ENCODE measurements at places on chromosomes 12 and 14.

DNA sequence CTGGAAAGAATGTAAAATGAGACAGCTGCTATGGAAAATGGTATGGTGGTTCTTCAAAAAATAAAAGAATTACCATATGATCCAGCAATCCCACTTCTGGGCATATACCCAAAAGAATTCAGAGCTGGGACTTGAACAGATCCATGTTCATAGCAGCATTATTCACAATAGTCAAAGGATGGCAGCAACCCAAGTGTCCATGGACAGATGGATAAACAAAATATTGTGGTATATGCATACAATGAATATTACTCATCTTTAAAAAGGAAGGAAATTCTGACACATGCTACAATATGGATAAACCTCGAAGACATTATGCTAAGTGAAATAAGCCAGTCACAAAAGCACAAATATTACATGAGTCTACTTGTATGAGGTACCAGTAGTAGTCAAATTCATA lies 9.1 kb downstream of the RAB2B start:
- no peak for DNase-seq

DNA sequence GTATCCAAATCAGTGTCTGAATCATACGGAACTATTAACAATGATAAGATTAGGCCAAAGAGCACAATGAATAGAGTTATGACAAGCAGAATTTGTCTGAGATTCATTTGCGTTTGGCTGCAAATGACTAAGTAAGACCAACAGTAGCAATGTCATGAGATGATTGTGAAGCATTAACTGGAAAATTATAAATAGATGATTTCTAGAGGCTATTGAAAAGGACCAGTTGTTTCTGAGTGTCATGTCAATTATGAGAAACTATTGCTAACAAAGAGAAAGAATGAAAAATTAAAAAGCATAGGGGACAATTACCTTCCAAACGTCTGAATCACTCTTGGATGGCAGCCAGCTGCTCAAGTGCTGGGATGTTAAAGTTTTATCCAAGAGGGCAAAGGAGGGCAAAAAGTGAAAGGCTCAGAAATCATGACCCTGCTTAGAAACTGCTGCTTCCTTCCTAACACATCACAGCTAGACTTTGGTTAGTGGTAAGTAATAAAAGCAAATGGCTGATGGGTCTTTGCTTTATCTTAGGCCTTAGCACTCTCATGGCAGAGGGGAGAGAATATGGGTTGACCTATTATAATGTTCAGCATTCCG lies 89.0 kb downstream of the AKAP6 start:
- DNase-seq, result no peak

GRCh38 chr14:78605897-78606500 lies 435.8 kb downstream of the NRXN3 start:
- no peak for DNase-seq

- DNase-seq, result no peak
Measured at GRCh38 chr14:90290337-90291011, 34.1 kb downstream of the PSMC1 start.

DNA sequence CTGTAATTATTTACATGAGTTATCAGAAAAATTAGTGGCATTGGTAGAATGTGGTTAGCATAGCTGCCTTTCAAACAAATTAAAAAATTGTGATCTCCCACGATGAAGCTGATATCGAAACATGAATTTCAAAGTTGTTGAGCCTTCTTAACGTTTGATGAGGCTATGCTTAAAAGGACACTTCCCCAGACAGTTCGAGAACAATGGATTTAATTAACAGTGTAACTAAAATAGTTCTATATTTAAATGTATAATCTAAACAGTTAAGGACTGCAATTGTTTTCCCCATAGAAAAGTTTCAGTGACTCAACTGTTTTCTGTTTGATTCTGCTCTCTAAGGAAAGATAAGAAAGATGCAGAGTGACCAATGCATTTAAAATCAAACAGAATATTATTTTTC lies 1.6 kb downstream of the CLEC2B start:
- DNase-seq, result no peak

GRCh38 chr12:93967454-93967853 lies 180.9 kb upstream of the PLXNC1 start:
- no peak for DNase-seq

DNA sequence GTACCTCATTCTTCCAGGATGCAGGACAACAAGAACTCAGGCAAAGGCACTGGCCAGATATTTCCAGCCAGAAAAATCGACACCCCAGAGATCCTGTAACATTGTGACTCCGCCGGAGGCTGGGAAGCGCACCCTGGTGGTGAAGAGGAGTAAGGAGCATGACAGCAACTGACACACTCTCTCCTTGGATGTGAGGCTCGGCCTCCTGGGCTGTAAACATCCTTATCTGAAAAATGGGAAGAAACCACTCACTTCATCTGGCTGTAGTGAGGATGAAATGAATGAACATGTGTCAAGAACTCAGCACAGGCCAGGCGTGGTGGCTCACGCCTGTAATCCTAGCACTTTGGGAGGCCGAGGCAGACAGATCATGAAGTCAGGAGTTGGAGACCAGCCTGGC lies 27.5 kb downstream of the TCHP start:
- peak; percentile 24 for DNase-seq

GRCh38 chr12:120687578-120688289 lies 785 bp downstream of the MLEC start:
- no peak for DNase-seq

DNA sequence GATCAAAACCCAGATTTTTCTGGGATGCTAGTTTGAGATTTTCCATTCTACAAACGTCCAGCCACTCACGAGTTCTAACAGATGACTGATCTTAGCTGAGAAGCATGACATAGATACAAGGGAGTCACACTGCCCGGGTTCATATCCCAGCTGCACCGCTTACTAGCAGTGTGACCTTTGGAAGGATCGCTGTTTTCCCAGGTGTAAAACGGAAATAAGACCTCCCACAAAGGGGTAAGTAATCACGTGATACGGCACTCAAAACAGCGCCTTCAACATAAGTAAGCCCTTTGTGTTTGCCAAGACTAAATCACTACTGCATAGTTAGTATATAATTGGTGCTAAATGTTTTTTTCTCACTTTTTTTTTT lies 624 bp upstream of the PWP1 start:
- DNase-seq, result peak; percentile 58

- no peak for DNase-seq
Measured at GRCh38 chr12:79514730-79515529, 175.8 kb downstream of the PAWR start.

DNA sequence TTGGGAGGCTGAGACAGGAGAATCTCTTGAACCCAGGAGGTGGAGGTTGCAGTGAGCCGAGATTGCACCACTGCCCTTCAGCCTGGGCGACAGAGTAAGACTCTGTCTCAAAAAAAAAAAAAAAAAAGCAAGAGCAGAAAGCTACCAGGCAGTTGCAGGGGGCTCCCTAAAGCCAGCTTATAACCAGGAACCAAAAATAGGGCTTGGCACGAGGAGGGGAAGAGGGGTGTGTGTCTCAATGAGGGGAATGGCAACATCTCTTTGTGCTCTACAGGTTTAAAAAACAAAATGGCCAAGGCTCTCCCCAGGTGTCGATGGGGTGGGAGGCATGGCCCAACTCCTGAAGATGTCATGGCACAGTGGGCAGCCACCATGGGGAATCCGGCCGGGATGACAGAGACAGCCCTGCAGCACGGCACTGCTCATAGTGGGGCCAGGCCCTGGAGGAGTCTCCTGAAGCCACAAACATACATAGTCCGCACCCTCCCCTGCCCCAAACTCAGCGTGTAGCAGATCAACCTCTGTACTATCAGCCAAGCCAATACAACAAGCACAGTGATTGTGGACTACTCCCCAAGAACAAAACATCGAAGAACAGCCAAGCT lies 16.0 kb upstream of the EIF5 start:
- DNase-seq, result no peak

GRCh38 chr14:88166616-88167015 lies 156.5 kb downstream of the KCNK10 start:
- DNase-seq, result no peak

- no peak for DNase-seq
Measured at GRCh38 chr14:56195704-56196103, 77.5 kb downstream of the PELI2 start.

DNA sequence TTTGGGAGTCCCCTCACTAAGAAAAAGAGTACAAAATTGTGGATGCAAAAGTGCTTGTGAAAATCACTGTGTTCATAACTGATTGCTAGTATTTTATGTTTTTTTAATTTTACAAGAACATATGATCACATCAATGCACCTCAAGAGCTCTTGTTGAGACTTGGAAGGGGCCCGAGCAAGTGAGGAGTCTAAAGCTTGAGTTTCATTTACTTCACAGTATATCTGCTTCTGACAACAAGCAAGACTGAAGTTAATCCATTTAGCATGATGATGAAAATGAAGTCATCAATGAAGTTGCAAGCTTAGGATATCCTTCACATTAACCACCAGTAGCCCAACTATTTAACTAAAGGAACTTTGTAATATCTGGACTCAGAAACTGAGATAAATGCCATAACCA lies 182.5 kb upstream of the DIO2 start:
- DNase-seq, result no peak

GRCh38 chr14:31439561-31439960 lies 17.7 kb downstream of the DTD2 start:
- no peak for DNase-seq

- no peak for DNase-seq
Measured at GRCh38 chr12:70430400-70430799, 64.3 kb downstream of the KCNMB4 start.

GRCh38 chr12:63387771-63388170 lies 236.8 kb upstream of the AVPR1A start:
- DNase-seq, result no peak

DNA sequence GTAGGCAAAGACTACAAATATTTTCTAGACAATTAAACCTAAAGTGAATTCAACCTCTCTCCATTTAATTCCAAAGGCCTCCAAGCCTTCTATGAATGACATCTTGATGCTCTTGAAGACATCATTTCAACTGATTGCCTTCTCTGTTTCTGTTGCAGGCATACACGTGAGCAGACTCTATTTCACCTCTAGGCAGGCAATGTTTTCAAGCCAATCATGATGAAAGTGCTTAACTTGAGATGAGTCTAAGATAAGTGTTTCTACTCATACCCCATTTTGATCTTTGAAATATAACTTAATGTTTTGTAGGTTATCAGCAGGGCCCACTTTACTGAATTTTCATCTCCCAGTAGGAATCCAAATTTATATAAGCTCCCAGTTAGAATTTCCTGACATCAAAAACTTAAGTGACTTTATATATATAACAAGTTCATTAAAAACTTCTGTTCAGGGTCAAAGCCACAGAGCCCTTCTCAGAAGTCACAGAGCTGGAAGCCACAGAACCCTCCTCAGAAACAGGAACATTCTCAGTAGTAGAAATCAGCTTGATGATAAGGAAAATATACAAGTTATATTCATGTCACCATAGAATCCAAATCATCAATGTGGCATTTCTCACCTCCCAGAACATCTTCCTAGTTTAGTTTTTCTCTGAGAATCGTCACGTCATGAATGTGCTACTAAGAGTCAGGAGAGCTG lies 108.5 kb downstream of the PHLDA1 start:
- no peak for DNase-seq

DNA sequence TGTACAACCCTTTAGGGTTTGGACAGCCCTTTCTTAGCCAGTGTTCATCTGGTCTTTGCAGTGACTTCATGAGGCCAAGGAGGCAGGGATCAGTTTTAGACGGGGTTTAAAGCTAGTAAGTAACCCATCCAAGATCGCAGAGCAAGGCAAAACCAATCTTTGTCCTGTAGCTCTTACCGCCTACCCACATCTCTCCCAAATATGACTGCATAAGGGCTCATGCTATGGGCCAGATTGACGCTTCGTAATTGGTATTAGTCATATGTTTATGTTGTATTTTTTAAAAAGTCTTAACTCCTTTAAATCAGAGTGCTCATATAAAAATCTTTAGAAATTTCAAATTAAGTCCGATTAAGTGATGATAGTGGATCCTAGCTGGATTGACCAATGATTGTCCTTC lies 3.7 kb upstream of the CLMN start:
- no peak for DNase-seq
